Upper lobe of left lung (tissue), 6 donors: ENCODE measurements at places on chromosomes 12 and 14. TPM values are rescaled to one million over a fixed set of nuclear protein-coding genes. Genes with fewer than 3 reads are reported as not detected.

The SLC17A8 gene
- total RNA-seq, result not detected

The CCDC38 gene
- total RNA-seq, result not detected

The SYT1 gene
- not detected for total RNA-seq

- peak within 1 kb of the TSS; percentile 91 for H3K27ac ChIP-seq
- H3K4me1 ChIP-seq, result peaks cover 46% of the 10 kb centered on the region
- H3K4me3 ChIP-seq, result peak within 1 kb of the TSS; percentile 72
- H3K36me3 ChIP-seq, result no peaks in the 10 kb centered on the region
- peak; percentile 66 for DNase-seq
- no peaks in the 10 kb centered on the region for H3K27me3 ChIP-seq
Observed at GRCh38 chr14:21098076-21098891, at the start of gene ZNF219. Gene ZNF219, minus strand, starts transcription at chr14:21098655. Its CDS starts 5,064 bp downstream, at chr14:21093591.

- H3K27ac ChIP-seq, result no peak overlapping the region
- H3K4me3 ChIP-seq, result no peak overlapping the region
- no peaks in the 10 kb centered on the region for H3K4me1 ChIP-seq
- no peaks in the 10 kb centered on the region for H3K27me3 ChIP-seq
Observed at GRCh38 chr14:88256997-88257950, 65.8 kb downstream of the KCNK10 start.

DNA sequence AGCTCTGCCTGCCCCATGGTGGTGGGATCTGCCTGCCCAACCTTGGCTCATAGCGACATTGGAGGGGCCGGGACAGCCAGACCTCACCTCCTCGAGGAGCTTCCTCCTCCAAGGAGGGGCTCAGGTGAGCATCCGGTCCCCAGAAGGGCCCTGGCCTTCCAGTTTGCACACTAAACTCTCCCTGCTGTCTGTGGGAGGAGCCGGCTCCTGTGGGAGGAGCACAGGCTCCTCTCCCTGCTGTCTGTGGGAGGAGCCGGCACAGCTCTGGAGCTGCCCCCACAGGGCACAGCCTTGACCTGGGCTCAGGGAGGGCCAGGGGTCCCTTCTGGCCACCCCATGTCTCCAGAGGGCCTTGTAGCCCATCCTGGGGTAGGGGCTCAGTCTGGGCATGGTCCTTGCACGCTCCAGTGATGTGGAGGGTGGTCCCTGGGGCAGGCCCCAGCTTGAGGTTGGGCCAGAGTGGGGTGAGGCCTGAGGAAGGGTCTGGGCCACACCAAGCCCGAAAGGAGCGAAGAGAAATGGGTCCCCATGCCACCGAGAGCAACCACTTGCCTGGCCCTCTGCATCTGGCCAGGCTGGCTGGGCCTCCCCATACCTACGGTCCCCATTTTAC is 147.5 kb upstream of the C14orf180 start:
- no peak overlapping the region for H3K4me3 ChIP-seq
- no peaks in the 10 kb centered on the region for H3K36me3 ChIP-seq
- H3K27me3 ChIP-seq, result no peaks in the 10 kb centered on the region
- H3K27ac ChIP-seq, result no peak overlapping the region
- peaks cover 16% of the 10 kb centered on the region for H3K4me1 ChIP-seq
- peak; percentile 62 for DNase-seq

GRCh38 chr12:52233462-52234207 is 592 bp downstream of the KRT7 start:
- H3K4me3 ChIP-seq, result peak overlapping the region; percentile 53
- peaks cover 60% of the 10 kb centered on the region for H3K4me1 ChIP-seq
- H3K36me3 ChIP-seq, result peaks cover 9% of the 10 kb centered on the region
- H3K27ac ChIP-seq, result peak overlapping the region; percentile 94
- H3K27me3 ChIP-seq, result peaks cover 10% of the 10 kb centered on the region

DNA sequence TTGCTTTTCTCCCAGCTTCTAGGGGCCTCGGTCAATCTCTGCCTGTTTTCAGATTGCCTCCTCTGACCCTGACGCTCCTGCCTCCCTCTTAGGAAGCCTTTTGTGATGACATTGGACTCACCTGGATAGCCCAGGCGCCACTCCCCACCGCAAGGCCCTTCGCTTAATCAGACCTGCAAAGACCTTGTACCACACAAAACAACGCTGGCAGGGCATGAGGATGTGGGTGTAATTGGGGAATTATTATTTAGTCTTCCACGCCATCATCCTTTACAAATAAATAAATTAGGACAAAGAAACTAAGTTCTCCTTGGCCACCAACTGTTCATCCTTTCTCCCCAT is 7.7 kb upstream of the VPS37B start:
- H3K36me3 ChIP-seq, result no peaks in the 10 kb centered on the region
- DNase-seq, result no peak
- peaks cover 7% of the 10 kb centered on the region for H3K4me1 ChIP-seq

- no peak overlapping the region for H3K4me3 ChIP-seq
- H3K36me3 ChIP-seq, result no peaks in the 10 kb centered on the region
- no peaks in the 10 kb centered on the region for H3K27me3 ChIP-seq
- no peak overlapping the region for H3K27ac ChIP-seq
Observed at GRCh38 chr14:99531251-99532096, 50.3 kb downstream of the CCNK start.

DNA sequence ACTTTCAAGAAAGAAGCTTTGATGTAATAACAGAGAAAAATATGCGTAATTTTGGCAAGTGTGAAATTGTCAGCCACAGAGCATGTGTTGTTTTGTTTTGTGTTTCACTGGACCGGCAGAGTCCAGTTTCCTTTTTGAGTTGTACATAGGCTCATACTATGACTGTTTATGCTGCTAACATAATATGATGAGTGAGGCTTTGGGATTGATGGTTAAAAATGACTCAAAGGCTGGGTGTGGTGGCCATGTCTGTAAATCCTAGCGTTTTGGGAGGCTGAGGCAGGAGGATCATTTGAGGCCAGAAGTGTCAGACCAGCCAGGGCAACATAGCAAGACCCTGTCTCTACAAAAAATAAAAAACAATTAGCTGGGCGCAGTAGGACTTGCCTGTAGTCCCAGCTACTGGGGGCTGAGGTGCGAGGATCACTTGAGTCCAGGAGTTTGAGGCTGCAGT is 487.9 kb downstream of the PCNX1 start:
- no peaks in the 10 kb centered on the region for H3K36me3 ChIP-seq
- no peak for DNase-seq
- no peaks in the 10 kb centered on the region for H3K4me1 ChIP-seq
- H3K4me3 ChIP-seq, result no peak overlapping the region
- no peak overlapping the region for H3K27ac ChIP-seq
- no peaks in the 10 kb centered on the region for H3K27me3 ChIP-seq

- no peaks in the 10 kb centered on the region for H3K36me3 ChIP-seq
- H3K4me1 ChIP-seq, result no peaks in the 10 kb centered on the region
- no peak overlapping the region for H3K27ac ChIP-seq
- peaks cover 4% of the 10 kb centered on the region for H3K27me3 ChIP-seq
Observed at GRCh38 chr12:130764073-130764472, 48.0 kb upstream of the RIMBP2 start.

- H3K4me1 ChIP-seq, result no peaks in the 10 kb centered on the region
- H3K27me3 ChIP-seq, result no peaks in the 10 kb centered on the region
- peak; percentile 46 for DNase-seq
- no peak overlapping the region for H3K4me3 ChIP-seq
- H3K27ac ChIP-seq, result no peak overlapping the region
- H3K36me3 ChIP-seq, result no peaks in the 10 kb centered on the region
Observed at GRCh38 chr12:127108360-127109215, 1158.4 kb upstream of the TMEM132C start.

DNA sequence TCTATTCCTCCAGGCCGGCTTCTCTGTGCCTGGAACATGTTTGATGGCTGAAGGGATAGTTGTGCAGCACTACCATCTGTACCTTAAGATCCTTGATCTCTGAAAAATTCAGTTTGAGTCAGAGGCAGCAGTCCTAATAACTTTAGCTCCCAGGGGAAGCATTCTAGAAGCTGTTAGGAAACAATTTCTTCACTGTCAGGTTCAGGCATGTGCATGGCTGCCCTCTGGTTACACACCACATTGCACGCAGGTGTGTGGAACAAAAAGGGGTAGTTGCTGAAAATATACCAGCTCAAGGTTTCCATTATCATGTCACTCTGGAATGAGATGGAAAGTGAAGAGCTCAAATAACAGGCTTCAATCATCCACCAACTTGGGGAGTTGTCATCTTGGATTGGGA is 80.1 kb downstream of the CHST11 start:
- no peak for DNase-seq
- no peaks in the 10 kb centered on the region for H3K4me1 ChIP-seq
- H3K4me3 ChIP-seq, result no peak overlapping the region
- H3K27me3 ChIP-seq, result no peaks in the 10 kb centered on the region
- H3K36me3 ChIP-seq, result no peaks in the 10 kb centered on the region
- no peak overlapping the region for H3K27ac ChIP-seq

DNA sequence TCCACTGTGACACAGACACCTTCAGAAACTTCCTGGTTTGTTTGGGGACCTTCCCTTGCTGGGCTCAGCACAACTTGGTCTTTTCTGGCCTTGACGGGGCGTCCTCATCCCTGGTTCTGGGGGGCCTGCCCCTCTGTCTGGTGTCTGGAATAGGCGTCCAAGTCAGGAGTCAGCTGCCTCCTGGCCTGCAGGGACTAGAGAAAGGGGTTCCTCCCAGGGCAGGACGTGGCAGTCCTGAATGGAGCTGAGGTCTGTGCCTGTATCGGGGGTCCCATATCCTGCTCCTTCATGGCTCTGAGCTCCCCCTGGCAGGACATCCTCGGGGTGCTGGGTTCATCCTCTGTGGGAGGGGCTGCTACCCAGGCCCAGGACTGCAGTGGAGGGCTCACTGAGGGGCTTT is 384.0 kb downstream of the TMEM121 start:
- no peak overlapping the region for H3K4me3 ChIP-seq
- no peaks in the 10 kb centered on the region for H3K4me1 ChIP-seq
- no peak for DNase-seq
- H3K27me3 ChIP-seq, result no peaks in the 10 kb centered on the region

DNA sequence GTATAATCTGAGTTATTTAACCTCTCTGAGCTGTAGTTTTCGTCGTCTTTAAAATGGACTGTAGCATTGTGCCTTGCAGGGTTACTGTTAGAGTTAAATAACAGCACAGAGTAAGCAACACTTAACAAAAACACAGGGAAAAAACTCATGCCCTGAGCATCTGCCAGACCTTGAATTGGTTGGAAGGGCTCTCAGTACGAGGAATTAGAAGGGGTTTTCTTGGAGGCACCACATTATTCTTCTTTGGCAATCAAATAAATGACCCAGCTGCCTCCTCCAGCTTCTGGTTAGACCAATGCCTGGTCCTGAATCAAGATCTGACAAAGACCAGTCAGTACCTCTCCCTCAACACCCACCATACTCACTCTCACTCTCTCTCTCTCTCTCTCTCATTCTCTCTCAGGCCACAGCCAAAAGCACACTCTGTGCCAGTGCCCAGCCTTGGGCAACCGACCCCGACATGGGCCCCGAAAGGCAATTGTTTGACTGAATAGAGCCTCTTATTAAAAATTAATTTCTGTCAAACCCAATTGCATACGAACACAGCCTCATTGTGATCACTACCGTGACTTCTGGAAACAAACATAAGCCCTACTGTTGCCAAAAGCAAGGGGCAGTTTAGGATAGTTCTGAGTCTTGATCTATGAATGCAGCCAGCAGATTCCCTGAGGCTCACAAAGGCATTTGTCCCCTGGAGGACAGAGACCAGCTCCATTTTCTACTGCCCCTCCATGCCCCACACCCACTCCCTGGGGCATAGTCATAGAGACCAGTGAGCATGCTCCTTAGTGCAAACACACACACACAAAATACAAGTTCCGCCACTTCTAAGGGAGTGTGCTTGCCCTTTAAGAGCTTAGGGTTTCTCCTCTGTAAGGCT is 23.9 kb downstream of the DUSP6 start:
- H3K4me1 ChIP-seq, result peaks cover 27% of the 10 kb centered on the region
- no peak for DNase-seq
- no peak overlapping the region for H3K4me3 ChIP-seq
